ENCODE measurements at places on chromosomes 2 and 18.

DNA sequence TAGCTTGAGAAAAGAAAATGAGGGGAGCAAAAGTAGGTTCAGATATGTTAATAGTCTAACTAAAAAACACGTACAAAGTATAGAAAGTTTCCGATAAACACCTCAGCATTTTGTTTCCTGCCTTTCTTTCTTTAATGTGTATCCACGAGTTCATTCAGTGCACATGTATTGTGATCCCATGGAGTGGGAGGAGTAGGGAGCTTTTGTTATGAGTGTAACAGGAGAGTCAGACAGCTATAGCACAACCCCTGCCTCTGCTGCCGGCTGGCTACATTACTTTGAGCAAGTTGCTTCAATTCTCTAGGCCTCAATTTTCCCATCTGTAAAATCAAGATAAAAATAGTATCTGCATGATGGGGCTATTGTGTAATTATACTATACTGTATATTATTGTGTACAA is 249.2 kb upstream of the FIGN start:
- no peak for DNase-seq

DNA sequence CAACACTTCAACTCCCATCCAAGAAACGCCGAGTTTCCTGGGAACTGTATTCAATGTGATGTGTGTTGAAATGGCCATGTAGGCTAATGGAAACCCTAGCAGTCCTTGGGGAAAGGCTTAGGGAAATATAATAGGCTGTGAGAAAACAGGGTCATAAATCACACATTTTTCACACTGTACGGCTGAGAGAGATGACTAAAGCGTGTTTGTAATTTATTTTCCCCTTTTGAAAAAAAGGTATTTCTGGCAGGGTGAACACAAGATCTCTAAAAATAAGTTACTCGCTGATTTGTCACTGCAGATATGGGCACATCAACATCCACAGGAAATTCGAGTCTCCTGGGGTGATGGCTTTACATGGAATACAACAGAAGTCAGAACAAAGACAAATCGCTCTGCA is 109.6 kb upstream of the ST6GAL2 start:
- no peak for DNase-seq

GRCh38 chr2:205892251-205892655 is 193.7 kb downstream of the INO80D start:
- DNase-seq = no peak

DNA sequence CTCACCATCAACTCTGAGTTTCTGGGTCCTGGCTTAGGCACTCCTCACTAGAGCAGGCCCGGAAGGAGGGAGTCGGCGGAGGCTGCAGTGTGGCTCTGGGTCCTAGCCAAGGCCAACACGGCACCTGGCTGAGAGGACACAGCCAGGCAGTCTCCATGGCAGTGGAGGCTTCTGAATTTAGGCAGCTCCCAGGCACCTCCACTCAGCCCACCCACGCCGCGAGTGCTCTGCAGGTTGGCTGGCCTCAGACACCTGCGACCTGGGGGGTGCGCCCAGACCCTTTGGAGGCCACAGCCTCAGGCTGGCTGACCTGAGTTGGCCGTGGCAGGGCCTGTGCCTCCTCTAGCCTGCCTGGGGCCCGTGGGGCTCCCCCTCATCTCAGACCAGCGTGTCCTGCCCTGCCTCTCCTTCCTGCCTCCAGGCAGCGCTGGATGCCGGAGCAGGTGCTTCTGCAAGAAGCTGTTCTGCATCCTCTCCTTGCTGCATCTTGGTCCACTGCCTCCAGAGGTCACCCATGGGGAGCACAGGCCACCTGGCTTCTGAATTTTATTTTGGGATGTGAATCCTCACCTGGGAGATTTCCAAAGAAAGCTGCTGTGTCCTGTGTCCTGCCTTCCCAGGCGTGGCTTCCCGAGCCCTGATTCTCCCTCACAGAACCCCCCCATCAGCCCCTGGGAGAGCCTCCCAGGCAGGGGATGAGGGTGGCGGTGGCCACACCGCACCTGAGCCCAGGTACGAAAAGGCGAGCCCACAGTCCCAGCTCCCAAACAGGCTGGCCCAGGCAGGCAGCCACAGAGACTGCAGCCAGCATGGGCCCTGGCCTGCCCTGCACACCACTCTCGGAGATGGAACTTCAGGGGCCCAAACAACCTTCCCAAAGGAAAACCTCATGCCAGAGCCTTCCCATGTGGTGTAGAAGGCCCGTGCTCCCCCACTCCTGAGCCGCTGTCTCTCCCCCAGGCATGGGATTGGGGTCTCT is 23.4 kb downstream of the AQP12A start:
- DNase-seq = no peak

DNA sequence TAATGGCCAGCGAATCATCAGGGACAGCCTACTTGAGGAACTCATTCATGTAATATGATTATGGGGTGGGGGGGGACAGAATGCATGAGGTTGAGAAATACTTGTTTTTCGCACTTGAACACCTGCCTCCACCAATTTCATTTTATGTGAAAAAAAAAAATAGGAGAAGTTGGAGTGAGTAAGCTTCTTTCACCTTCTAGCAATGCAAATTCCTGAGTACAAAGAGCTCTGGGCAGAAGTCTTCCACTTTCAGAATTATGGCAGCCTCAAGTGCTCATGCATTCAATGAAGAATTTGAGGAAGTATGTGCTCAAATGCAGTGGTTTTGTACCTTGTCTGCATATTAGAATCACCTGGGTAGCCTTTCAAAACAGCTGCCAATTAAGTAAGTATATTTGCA is 40.1 kb upstream of the GPD2 start:
- no peak for DNase-seq

- peak; percentile 87 for DNase-seq
These were observed 86.0 kb upstream of the ALPP start for GRCh38 chr2:232292395-232293154.

GRCh38 chr2:42792087-42792582 is 248 bp downstream of the HAAO start:
- DNase-seq = no peak

DNA sequence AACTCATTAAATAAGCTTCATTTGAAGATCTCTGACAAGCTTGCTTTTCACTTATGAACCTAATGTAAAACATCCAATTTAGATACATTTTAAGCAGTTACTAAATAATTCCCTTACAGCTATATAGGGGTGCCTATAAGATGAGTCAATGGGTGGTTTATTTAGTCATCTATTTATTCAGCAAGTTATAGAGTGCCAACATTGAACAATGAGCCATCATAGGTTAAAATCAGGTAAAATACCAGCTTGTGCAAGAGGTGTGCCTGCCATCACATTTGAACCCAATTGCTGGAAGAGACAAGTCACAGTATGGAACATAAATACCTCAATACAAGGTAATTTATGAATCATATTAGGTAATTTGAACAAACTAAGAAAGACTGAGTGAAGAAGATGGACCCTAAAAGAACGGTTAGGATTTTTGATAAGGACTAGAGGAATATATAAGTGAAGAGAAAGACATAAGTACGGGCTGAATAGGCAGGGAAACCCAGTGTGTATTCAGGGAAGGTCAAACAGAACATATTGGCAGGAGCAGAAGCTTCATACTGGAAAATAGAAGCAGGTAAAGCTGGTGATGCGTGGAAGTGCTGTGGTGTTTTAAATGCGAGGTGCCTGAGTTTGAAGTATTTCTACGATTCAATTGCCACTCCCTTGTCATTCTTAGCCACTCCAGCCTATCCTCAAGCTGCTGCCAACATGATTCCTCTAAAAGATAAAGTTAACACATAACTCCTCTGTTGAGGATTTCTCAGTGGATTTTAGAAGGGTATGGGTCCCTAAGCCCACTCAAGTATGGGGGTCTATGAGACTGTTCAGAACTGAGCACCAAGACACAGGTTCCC is 18.9 kb upstream of the STAT4 start:
- no peak for DNase-seq

DNA sequence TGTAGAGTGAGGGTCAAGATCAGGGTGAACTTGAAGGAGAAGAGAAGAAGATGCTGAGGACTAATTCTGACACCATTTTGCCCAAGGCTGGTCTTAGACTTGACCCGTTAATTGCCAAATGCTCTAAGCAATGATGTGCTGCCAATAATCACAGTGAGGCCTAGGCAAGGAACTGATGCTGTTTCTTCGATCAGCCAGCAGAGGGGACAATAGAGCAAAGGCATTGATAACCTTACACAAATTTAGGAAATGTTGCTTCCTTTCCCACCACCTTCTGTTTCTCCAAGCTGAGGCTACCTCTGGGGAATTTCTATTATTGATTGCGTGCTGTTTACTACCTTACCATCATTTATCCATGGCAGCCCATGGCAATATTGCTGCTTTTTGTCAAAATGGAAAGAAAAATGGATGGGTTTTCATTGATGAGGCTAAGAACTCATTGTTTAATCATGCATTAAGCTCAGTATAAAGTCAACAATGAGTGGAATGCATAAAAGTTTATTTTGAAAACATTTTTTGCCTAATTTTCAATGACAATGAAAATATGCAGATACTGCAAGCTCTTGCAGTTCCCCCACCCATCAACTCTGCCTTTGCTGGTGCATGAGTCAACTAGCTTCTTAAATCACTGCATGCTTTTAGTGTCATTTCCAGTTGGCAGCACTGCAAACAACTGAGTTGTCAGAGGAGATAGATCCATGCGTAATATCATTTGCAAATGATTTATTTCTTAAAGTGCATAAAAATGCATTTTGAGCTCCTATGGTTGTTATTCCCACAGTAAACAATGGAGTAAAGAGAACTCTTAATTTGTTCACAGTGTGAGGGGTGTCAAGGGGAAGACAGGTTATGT is 116.4 kb upstream of the NYAP2 start:
- peak; percentile 35 for DNase-seq

DNA sequence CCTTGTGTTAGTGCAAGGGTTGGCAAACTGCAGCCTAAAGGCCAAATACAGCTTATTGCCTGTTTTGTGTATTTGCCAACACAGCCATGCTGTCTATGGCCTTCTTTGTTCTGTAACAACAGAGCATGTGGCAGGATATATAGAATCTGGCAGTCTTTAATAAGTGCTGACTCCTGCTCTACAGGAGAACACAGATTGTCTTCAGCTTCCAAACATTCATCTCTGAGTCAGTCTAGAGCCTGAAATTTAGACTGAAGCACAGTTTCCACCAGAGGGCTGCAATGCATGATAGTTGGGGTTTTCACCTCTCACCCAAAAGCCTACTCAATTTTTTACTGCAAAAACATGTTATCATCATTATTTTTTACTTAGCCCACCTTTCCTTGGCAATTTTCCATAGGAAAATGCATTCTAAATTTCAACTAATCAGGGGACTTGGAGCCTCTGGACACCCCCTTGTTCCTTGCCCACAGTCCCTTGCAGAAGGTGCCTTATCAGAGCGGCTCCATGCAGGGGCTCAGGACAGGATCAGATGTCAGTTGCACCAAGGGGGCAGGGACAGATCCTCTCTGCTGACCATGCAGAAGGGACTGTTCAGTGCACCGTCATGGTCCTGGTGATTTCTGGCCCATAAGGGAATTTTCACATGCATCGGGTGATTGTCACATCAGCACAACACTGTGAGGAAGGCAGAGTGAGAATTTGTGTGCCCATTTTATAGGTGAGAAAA is 12.4 kb downstream of the IL37 start:
- DNase-seq = no peak

- no peak for DNase-seq
These were observed 280.4 kb downstream of the ALPK2 start for GRCh38 chr18:58348517-58348916.

GRCh38 chr18:35861367-35862118 is 110.9 kb upstream of the RMP24 start:
- DNase-seq = no peak

GRCh38 chr2:133495226-133495625 is 73.0 kb downstream of the NCKAP5 start:
- DNase-seq = no peak

- DNase-seq = peak; percentile 79
These were observed 2.9 kb upstream of the MAL start for GRCh38 chr2:95022309-95023221.

GRCh38 chr18:59661891-59662701 is 35.1 kb downstream of the CCBE1 start:
- no peak for DNase-seq

- no peak for DNase-seq
These were observed 16.4 kb upstream of the CNRIP1 start for GRCh38 chr2:68336192-68336591.

GRCh38 chr2:190167702-190168101 is 105.2 kb upstream of the MSTN start:
- DNase-seq = no peak

DNA sequence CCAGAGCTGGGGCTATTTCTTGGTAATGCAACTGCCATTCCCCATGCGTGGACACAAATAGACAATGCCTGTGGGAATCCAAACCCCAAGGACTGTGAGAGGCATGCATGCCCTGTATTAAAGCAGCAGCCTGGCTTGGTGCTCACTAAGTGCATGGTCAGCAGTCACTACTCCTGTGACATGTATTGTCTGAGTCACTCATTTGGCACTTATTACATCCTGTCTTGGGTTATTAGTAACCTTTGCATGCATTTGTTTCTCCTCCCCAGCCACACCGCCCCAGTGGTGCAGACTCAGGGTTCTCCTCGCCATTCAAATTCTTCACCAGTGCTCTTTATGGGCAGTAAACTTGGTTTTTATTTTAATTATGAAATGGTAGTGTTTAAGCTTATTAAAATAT is 30.2 kb downstream of the PRKCE start:
- no peak for DNase-seq

DNA sequence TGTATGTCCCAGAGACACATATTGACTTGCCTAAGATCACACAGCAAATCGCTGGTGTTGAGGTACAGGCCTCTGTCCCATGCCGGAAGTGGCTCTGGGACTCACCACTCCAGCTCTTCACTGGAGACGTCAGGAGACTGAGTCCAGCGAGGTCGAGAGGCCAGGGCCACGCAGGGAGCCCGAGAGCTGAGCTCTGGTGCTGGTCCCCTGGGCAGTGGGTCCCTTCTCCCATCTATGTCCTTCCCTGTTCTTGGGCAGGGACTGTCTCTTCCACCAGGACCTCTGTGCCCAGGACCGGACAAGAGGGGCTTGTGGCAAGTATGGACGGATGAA is 62.4 kb upstream of the TWIST2 start:
- no peak for DNase-seq
